ENCODE measurements at places on chromosomes 7 and 10.

- DNase-seq: no peak
Measured at GRCh38 chr7:128247640-128248194, 6.6 kb downstream of the LEP start.

- no peak for DNase-seq
Measured at GRCh38 chr7:149462101-149462520, 1.2 kb upstream of the ZNF777 start.

DNA sequence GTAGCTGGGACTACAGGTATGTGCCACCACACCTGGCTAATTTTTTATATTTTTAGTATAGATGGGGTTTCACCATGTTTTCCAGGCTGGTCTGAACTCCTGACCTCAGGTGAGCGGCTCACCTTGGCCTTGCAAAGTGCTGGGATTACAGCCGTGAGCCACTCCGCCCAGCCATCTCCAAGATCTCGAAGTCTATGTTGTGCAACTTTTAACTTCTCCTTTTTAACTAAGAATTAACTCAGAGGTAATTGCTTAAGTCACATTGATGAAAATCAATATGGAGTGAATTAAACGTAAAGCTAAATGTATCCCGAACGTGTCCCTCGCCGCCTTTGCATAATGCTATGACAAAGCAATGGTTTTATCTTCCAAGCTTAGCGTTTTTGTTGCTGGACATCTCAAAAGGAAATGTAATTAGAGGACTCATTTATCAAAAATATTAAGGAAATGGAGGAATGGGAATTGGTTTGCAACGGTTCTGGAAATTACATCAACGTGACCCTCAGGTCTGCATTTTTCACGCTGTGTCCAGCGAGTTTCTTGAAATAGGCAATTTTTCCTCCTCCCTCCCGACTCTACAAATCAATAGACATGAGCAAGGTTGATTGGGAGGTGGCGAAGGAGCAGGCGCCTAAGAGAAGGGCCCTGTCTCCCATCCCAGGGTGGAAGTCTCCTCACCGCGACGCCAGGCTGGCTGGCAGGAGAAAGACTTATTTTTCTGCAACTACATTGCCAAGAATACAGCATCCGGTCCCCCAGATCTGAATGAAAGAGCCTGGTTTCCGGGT, 89.8 kb downstream of the TMEM130 start:
- no peak for DNase-seq

DNA sequence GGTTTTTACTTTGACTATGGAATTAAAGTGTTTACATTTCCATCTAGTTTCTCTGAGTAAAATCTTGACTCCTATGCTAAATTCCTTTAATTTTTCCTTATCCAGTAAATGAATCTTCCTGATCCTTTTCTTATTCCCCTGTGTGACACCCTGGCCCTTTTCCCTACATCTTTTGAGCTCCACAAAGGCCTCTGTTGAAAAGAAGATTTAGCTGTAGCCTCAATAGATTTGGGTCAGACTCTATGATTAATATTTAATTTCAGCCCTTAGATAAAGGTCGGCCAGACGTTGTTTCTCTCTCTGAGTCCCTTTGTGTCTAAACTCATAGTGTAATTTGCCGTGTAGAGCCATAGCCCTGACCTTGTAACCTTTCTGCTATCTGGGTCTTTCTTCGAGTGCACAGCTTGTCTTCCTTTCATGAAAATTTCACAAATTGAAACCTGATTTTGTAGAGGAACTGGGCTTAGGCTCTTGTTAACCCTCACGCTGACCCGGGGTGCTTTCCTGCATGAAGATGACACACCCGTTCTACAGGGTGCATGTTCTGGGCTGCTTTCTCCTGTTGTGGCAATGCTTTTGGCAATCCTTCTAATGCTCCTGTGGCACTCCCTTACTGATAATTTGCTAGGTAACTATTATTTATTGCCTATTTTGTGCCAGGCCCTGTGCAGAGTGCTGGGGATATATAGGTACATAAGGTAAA, 21.2 kb downstream of the LSMEM1 start:
- DNase-seq: no peak

GRCh38 chr10:123148414-123149161, 652 bp downstream of the HMX2 start:
- no peak for DNase-seq
